T-helper 22 cell (primary cell): ENCODE measurements at places on chromosomes 16 and 17.

DNA sequence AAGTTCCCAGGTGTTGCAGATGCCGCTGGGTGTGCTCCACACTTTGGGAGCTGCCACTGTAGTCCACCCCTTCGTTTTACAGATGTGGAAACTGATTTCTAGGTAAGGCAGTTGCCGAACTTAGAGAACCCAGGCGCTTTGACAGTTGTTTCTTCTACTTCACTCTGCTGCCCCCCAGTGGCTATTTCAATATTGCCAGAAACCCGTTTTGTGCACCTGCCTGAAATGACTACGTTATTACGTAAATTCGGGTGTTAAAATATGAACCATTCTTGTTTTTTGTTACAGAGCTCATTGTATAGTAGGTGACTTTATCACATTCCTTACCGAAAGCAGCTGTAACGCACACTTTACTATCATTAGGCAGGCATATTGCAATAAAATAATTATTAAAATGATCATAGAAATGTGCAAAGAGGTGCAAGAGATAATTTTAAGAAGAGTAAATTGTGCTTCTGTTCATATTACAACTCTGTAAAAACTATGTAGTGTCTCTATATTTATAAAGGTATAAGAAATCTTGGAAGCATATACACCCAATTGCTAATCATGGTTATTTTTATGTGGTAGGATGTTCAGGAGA lies 44.9 kb downstream of the OTOA start:
- peak; percentile 58 for DNase-seq

GRCh38 chr16:84842516-84843148 lies 22.8 kb downstream of the CRISPLD2 start:
- DNase-seq: no peak

- no peak for DNase-seq
These were observed 25.6 kb upstream of the AATK start for GRCh38 chr17:81191646-81192045.

GRCh38 chr17:50396261-50397110 lies 837 bp downstream of the LRRC59 start:
- DNase-seq: no peak

GRCh38 chr16:83318390-83318789 lies 489.4 kb upstream of the HSBP1 start:
- no peak for DNase-seq

GRCh38 chr17:52158450-52159042 lies at the start of gene CA10:
CA10 (minus strand) TSS chr17:52158714.
- DNase-seq: no peak

DNA sequence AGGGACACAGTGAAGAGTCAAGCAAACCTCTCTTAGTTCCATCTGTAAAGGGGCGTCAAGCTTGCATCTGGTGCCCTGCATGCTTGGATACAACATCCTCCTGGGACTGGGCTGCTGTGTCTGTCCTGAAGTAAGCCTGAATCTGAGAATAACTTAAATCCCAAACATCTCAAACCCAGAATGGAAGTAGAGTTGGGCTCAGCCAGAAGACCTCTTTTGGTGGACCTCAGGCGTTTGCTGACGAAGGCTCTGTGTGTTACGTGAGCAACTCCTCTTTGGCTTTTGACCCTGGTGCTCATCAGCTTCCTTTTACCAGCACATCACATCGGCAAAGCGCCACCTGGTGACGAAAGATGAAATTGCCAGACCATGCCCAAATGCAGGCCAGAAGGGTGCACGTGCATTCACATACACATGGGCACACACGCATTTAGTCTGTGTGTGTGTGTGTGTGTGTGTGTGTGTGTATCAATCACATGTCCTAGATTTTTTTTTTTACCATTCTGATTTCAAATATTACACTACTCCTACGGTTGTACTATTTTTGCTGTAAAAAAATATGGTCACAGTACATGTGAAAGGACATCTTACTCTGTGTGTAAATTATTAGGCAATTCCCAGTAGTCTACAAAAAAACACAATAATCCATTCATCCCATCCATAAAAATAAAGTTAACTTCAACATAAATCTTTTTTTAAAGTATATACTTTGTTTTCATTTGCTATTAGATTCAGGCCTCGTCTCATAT lies 41.1 kb upstream of the FOXJ1 start:
- DNase-seq: peak; percentile 73

GRCh38 chr17:75785016-75785890 lies 647 bp downstream of the UNK start:
- no peak for DNase-seq

DNA sequence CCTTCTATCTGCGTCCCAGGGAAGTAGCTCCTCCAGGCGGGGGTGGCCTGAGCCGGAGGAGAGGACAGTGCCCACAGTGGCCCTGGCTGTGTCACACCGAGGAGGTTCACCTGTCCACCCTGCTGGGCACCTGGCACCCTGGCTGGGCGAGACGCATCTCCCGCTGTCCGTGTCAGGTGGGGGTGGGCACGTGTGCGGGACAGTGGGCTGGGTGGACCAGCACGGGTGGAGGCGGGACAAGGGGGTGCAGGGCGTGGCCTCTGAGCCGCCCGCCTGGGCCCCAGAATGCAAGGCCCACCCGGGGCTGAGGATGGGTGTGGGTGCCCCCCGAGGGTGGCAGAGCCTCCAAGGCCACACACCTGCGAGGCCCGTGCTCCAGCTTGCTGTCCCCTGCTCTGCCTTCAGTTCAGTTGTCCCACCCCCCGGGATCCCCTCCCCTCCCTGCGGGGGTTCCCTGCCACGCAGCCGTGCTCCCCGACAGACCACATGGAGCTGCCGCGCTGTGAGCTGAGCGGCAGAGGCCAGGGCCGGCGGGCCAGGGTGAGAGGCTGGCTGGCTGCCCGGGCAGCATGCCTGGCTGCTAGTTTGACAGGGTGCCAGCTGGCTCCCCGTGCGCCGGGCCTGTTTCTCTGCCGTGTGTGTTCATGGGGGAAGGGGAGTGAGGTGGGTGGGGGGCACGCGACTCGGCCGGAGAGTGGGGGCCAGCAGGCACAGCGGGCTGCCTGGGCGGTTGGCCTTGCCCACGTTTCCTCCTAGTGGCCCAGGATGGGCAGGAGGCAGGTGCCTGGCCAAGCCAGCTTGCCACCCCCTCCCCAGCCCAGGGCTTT lies 33.9 kb downstream of the BAHCC1 start:
- DNase-seq: no peak

- no peak for DNase-seq
These were observed 13.4 kb downstream of the TK2 start for GRCh38 chr16:66536525-66536924.

DNA sequence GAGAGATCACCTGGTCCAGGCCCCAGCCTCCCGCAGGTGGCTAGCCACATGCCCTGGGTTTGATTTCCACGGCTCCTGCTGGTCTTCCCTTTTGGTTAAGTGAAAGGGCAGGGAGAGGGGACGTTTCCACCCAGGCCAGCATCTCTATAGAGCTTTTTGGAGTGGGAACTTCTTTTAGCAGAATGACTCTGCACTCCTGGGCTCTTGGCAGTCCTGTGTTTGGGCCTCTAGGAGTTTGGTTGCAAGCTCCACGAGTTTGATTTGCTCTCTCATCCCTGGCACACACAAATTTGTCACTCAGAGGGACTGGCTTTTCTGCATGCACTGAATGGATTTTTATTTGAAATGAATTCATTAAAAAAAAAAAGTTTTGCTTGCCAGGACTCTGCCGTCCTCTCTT lies 32.8 kb downstream of the MSI2 start:
- DNase-seq: no peak

DNA sequence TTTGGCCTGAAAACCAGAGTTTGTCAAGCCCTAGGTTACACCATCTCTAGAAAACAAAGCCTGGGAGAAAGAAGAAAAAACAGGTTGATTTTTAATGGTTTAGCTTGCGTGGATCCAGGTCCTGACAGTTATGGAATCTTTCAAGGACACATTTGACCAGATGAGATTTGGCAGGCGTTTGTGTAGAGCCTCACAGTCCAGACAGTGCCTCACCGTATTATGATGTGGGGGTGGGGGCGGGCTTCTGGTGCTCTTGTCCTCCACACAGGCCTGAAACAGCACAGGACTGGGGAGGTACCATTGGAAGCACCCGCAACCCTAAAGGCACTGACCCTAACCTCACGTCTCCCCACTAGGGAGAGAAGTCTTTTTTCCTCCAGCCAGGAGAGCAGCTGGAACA lies 19.6 kb downstream of the MVP start:
- no peak for DNase-seq
